T-helper 1 cell (primary cell): ENCODE measurements at places on chromosomes 16 and 17.
A peak's percentile ranks its signal among the peaks of the same experiment; 100 is the strongest.

- DNase-seq: no peak
Observed at GRCh38 chr17:73271072-73271471, 9.4 kb upstream of the CPSF4L start.

DNA sequence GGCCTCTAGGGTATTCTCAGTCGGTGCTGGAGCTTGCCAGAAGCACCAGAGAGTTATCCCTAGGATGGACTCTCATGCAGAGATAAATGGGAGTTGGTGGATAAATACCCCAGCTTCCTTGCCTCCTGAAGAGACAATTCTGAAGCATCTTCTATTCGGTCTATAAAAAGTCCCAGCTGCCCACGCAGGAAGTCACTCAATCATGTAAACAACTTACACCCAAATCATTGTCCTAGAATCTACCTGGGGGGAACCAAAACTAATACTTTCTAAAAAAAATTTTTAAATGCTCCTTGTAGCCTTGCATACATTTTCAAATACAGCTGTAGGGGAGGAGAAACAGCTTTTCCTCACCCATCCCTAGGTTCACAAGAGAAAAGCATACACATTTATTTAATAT lies 66.6 kb upstream of the ELAC2 start:
- DNase-seq: no peak

GRCh38 chr17:61368832-61369450 lies 30.7 kb upstream of the TBX2 start:
- DNase-seq: no peak

DNA sequence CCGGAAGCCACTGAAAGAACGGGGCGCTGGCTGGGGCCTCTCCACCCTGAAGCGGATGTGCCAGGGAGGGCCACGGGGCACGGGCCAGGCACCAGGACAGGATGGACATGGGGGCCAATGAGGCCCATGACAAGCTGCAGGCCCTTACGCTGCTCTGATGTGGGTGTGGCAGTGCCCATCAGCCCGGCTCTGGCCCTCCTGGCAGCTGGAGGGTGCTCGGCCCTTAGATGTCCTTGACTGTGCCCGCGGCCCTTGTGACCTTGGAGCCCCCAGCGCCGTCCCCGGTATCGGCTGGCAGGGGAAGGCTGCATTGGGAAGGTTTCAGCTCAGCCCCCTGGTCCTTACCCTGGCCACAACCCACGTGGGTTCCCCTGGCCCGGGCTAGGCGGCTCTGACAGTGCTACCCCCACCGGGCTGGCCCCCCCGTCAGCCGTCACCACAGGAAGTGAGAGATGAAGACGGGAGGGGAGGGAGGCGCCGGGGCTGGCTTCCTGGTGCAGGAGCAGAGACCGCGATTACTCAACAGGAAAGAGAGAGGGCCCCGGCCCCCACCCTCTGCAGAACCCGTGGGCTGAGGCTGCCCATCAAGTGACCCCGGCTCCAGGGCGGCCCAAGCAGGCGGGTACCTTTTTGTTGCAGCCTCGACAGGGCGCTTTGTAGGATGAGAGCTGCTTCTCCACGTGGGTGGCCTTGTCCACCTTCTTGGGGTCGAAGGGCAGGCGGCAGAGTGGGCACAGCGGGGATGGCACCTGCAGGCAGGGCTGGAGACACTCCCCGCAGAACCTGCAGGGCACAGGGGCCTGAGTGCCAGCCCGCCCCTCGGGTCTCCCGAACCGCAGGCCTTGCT lies 5.3 kb downstream of the RNF166 start:
- DNase-seq: peak; percentile 92

DNA sequence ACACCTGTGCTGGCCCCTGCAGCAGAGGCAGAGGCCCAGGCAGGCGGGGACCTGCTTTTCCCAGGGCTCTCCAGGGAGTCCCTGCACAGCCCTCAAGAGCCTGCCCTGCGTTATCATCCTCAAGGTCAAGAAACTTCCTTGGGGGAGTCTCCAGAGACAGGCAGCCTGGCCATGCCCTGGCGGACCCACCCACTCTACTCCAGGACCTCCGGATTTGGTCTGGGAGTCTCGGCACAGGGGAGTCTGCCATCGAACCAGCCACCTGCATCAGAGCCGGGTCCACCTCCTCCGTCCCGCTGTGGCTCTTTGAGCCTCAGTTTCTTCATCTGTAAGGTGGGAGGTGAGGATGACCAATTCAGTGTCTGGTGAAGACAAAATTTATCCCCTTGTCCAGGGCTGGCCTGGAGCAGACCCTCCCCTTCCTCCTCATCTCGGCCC lies 75.3 kb upstream of the TNRC6C start:
- DNase-seq: no peak

DNA sequence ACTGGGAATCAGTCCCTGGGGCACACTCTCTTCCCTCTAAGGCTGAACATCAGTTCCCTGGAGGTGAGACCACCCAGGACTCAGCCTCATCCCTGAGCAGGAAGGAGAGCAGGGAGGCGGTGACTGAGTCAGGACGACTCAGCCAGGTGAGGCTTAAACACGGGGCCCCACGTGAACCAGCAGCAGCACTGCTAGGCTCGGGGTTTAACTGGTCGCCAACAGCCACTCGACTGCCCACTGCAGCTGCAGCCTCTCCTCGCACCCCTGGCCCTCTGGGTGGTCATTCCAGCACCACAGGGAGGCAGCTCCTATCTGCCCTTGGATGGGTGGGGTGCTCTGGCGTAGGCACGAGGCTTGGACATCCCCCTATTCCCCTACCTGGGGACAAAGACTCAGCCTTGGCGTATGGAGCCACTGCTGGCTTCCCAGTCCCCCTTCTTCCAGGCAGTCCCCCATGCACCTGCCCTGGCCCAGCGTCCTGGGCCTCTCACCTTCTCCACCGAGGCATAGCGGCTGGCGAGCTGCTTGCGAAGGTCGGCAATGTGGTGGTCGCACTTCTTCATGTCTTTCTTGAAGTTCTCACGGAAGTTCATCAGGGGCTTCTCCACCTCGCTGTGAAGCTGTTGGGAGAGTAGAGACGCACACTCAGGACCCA lies 21.2 kb upstream of the RCVRN start:
- no peak for DNase-seq

DNA sequence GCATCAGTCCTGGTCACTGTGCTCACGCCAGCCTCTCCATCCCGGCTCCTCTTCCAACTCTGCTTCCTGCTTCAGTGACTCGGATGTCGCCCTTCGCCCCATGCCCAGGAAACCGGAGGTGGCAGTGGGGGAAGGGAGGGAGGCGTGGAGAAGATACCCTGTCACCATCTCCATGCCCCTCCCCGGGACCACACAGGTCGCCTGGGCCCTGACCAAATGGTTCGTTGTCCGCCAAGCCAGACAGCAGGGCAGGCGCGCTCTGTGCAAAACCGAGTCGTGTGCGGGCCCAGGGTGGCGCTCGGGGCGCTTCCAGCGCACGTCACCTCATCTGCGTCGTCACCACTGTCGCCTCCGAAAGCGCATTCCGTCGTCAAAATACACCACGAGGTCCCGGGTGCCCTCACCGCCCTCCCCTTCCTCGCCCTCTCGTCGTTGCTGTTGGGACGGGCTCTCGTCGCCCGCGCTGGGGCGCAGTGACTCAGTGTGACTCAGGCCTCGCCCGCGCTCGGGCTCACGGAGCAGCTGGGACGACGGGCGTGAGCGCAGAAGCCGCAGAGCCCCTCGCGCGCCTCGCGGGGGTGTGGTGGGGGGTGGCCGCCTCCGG lies 39.2 kb downstream of the ZNF778 start:
- peak; percentile 71 for DNase-seq

DNA sequence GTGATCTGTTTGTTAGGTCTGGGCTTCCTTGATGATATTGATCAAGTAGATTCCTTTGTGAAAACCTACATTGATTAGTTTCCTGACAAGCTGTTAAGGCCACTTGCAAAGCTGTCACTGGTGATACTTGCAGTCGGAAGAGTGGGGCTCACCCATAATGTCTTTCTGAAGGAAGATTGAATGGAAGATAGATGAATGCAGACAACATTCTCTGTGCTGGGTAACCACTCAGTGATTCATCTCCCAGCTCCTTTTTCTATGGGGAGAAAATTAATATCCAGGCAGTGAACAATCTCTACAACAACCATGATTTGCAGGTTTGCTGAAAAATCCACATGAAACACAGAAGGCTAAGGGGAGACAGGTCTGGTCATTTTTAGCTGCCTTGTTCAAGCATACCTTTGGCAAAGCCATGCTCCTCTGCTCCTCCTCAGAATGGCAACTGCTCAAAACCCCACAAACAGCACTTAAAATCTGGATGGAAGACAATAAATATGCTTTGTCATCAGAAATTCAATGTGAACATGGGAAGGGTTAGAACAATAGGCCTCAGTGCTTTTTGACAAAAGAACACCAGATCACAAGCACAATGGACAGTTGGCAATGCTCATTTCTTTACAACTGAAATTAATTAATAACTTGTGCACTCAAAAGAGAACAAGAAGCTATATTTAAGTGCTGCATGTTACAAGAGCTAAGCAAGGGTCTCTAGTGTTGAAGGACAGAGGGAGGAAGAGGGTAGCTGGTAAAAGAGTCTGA lies 495.4 kb downstream of the TOX3 start:
- DNase-seq: no peak

DNA sequence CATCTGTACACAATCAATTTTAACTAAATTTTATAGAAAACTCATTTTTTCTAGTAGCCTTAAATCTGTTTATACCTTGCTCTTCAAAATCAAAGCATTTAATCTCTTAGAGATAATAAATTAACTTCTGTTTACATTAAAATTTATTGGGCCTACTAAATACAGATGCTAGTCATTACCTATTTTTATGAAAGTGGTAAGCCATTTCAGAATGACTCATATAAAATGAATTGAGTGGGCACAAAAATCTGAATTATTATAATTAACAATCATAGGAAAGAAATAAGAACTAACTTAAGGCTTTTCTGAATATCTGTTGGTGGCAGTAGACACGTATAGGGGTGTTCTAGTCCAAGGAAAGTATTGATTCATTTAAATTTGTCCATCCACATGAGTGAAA lies 157.9 kb downstream of the KCNJ2 start:
- DNase-seq: no peak

DNA sequence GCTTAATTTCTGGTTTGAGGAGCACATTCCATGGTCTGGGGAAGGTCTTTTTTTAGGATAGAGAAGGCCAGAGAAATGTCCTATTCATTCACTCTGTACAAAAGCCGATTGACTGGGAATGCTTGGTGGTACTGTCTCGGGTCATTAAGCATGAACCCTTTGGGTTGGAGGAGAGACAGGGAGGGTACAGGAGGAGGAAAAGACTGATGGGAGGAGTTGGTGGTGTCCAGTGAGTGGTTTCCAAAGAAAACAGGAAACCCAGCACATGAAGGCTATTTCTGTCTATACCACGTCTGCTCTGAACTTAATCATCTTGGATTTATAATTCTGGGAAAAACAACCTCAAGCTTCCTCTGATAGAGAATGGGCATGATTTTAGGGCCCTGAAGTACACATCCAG lies 111.9 kb downstream of the XYLT1 start:
- DNase-seq: no peak
